Ascending aorta (tissue), 2 donors: ENCODE measurements at places on chromosomes 2 and 18.
A peak's percentile ranks its signal among the peaks of the same experiment; 100 is the strongest.

DNA sequence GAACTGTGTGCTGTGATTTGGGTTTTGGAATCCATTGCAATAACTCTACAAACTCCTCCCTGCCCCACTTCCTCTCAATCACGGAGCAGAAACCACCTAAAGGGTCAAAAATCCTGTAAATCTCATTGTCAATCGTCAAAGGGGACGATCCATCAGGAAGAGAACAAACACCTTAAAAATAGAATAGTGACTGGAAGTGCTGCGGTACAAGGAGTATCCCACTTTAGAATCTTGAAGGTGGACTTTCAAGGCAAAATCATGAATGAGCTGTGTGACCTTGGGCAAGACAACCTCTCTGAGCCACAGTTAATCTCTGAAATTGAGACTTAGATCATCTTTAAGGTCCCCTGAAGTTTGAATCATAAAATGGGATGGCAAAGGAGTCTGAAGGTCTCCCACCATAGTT lies 5.9 kb downstream of the PMAIP1 start:
- no peak for DNase-seq

DNA sequence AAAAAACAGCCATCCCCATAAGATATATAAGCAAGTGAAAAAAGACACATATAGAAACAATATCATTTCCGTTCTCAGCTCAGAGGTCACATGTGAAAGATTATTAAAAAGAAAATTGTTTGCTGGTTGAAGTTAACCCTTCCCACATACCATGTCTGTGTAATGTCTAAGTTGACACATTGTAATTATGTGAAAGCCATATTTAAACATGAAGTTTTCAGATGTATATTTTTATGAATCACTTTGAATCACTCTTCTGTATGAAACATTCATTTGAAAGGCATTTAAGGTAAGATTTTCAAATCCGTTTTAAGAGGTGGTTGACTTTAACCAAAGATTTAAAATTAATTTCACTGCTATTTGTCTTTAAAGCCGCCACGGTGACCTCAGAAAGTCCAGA lies 441.9 kb downstream of the RND3 start:
- no peak for DNase-seq

DNA sequence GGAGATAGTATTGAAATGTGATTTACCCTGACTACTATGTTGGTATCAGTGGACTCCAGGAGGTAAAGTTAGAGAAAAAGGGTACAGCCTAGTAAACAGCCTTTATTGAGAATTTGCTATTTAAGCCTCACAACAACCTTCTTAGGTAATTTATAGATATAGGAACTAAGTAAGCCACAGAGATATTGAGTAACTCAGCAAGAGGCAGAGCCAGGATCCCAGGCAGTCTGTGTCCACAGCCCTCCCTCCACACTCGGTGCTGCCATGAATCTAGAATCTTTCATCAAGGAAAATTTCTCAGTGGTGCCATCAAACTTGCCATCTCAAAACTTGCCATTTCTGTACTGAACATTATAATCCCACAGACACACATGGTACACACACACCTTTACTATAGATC lies 170.9 kb downstream of the CAPN13 start:
- DNase-seq, result no peak

GRCh38 chr2:240068193-240068592 lies 14.9 kb upstream of the OR6B3 start:
- no peak for DNase-seq

DNA sequence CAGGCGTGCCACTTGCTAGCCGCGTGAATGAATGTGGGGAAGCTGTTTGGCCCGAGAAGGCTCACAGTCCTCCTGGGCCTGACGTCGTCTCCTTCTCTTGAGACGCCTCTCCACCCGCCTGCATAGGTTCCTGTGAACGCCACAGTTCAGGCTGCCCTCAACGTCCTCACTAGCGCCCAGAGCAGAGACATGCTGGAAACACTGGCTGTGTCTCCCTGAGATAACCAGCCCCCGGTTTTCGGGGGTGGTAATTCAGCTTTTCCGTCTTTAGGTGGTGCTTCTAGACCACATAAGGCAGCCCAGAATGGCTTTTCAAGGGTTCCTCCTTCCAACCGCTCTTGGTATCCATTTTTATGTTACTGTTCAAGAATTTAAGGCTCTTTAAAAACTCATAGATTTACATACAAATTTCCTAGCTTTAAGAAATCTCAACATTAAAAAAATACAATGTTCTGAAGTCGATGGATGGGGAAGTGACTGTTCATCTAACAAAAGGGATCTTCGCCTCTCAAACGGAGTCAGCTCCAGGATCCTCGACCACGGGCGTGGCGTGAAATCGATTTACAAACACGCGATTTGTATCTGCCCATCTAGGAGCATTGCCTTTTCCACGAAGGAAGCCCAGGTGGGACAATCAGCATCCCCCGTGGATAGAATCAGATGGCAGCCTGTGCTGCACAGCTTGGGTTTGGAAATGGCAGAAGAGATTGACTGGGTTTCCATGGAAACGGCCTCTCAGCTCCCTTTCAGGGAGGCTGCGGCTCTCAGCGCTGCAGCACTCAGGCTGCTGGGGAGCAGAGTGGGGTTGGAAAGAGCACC lies 110.6 kb upstream of the PXDN start:
- DNase-seq, result peak; percentile 60

DNA sequence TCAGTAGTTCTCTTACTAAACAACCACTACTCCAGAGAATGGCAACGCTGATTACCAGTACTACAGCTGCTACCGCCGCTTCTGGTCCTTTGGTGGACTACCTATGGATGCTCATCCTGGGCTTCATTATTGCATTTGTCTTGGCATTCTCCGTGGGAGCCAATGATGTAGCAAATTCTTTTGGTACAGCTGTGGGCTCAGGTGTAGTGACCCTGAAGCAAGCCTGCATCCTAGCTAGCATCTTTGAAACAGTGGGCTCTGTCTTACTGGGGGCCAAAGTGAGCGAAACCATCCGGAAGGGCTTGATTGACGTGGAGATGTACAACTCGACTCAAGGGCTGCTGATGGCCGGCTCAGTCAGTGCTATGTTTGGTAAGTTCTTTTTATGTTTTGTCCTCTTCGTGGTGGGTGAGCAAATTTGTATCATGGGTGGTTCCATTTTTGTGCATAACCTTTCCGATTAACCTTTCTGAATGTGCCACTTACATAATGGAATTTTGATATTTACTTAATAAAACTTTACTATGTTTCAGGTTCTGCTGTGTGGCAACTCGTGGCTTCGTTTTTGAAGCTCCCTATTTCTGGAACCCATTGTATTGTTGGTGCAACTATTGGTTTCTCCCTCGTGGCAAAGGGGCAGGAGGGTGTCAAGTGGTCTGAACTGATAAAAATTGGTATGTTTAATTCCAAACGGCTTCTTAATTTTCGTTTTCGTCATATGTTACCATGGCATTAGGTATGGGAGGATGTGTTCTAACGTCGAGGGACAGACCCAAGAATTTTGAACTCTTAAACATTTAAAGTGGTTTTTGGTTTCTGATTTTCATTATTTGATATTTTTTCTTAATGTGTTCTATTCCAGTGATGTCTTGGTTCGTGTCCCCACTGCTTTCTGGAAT lies 1.3 kb downstream of the SLC20A1 start:
- no peak for DNase-seq

- DNase-seq, result no peak
Observed at GRCh38 chr18:61086657-61087056, 246.6 kb upstream of the CDH20 start.

DNA sequence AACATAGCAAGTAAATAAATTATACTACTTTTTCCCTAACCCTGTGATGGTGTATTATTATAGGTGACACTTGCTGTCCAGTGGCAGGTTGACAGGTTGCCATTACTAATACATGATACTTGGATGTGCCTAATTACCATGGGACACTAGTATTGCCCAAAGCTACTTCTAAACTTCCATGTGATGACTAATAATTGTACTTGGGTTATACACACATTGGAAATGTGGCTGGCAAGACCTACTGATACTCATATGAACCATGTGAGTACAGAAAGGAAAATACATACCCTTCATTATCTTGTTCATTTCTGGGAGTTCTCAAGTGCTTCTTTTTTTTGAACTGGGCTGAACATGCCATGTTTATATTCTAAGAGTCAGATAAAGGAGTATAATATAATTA lies 156.4 kb downstream of the IKZF2 start:
- DNase-seq, result no peak

DNA sequence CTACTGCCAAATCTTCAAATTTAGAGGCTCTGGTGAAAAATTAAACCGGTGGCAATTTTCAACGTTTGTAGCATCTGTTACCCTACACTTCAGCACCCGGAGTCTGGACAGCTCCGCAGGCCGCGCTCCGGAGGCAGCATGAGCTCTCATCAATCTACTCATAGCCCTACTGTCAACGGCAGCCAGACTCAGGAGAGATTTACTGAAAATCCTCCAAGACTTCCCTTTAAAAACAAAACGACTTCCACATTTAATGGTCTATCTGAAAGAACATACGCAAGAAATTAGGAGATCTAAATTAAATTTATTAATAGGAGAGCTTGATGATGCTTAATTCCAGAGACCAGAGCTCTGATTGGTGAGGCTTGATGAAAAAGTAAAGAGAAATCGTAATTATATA lies 970 bp upstream of the ADCYAP1 start:
- DNase-seq, result no peak

GRCh38 chr2:64657411-64657810 lies 3.7 kb upstream of the SERTAD2 start:
- no peak for DNase-seq

DNA sequence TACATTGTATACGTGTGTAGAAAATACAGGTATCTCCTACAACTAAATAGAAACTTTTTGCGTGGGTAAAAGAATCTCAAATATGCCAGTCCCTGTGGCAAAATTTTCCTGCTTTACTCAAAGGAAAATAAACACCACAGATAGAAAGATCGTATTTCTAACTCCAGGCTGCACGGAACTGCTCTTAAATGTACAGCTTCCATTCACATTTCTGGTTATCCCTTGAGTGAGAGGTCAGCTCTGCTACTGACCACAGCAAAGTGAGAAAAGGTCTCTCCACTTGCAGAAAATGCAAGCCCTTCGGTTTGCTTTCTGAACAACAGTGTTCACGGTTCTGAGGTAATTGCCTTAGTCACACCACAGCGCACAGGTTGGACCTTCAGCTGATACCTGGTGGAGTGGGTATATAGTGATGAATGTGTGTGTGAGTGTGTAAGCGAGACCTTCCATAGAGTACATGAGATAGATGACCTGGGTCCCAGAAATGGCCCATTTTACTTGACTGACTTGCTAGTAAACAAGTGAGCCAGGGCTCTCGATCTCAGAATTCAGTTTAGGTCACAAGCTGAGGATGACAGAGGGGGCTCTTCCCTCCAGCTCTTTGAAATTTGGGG lies 52.1 kb downstream of the ALPK2 start:
- no peak for DNase-seq

DNA sequence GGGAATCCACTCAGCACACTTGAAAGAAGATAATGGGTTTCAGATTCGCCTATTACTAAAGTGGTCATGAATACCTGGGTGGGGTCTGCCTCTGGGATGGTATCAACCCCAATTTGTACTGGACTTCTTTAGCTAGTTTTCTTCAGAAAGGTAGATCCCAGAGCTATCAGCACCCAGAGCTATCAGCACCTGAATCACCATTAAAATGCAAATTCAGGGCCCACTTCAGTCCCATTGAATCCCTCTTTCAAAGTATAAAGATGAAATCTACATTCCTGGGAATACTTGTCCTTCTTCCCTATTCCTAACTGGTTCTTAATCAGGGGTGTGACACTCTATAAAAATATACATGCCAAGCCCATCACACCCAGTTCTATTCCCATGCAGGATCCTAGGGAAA lies 914.3 kb downstream of the DCC start:
- DNase-seq, result no peak

- no peak for DNase-seq
Observed at GRCh38 chr2:54897420-54898310, 152.6 kb downstream of the RTN4 start.

DNA sequence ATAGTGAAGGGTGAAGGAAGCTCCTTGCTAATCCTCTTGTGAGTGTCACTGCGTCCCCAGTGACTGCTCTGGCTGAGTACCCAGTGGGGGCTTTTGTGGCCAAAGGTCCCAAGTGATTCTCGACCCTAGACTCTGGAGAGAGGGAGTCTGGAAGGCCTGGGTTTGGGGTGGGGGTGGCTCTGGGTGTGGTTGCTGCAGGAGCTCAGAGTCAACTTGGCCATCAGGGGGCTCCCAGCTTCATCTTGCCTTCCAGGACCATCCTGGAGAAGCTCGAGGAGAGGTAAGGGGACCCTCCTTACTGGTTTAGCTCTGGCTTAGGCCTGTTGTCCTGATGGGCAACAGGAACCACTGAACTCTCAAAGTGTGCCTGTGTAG lies 592 bp downstream of the PSD4 start:
- DNase-seq, result no peak

DNA sequence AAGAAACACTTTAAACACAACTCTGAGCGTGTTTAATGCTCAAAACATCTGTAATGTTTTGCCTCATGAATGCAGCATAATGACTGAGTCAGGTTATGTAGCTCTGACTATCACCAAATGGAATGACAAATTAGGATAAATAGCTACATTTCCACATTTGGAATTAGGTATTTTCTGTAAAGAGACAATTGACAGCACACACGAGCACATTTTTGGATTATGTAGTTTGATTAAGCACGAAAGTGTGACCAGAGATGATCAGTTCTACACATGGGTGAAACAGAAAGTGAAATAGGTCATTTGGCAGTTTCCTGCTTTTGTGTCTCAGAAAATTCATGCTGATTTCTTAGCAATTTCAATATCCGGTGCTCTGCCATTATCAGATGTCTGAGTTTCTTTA lies 29.0 kb downstream of the LPIN1 start:
- no peak for DNase-seq

GRCh38 chr2:15939556-15939853 lies 845 bp upstream of the MYCN start:
- DNase-seq, result no peak

- DNase-seq, result no peak
Observed at GRCh38 chr2:72685638-72686213, 140.1 kb downstream of the EXOC6B start.

- DNase-seq, result no peak
Observed at GRCh38 chr2:71749671-71750101, 296.3 kb downstream of the DYSF start.

GRCh38 chr2:222353993-222354392 lies 55.2 kb upstream of the PAX3 start:
- DNase-seq, result no peak

DNA sequence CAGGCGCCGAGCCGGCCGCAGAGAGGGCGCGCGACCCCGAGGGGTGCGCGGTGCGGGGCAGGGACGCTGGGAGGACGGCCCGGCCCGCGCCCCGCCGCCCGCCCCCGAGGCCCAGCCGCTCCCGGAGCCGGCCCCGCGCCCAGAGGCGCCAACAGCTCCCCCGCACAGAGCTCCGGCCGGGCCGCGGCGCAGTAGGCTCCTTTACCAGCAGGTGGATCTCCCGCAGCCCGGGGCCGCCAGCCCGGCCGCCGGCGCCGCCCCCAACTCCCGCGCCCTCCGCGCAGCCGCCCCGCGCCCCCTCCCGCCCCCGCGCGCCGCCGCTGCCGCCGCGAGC lies 258 bp downstream of the MGAT4A start:
- peak; percentile 72 for DNase-seq

DNA sequence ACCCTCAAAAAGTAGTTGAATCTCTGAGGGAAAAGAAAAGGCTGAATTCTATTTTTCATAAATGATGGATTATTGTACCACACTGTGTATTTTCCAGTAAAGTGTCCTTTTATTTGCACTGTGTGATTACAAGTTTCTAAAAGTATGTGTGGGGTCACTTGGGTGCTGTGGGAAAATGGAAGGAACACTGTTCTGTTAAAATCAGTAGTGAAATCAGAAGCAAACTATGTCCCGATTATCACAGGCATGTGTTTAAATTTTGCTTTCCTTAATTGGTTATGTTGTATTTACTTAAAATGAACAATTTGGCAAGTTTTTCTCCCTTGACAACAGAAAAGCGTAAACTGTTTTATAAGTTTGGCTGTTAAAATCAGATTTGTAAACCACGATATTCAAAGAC lies 353.1 kb downstream of the ARHGAP15 start:
- no peak for DNase-seq
